Omental fat pad (tissue), 4 donors: ENCODE measurements at places on chromosomes 12 and 14. TPM values are rescaled to one million over a fixed set of nuclear protein-coding genes. Genes with fewer than 3 reads are reported as not detected.

- no peak for DNase-seq
Observed at GRCh38 chr14:69137843-69138535, 14.9 kb downstream of the DCAF5 start.

GRCh38 chr14:71675126-71675899, 256.9 kb upstream of the RGS6 start:
- DNase-seq, result no peak

Gene TTC9
- total RNA-seq, result 1.5 TPM

Gene RNFT2
- 0.38 TPM for total RNA-seq

DNA sequence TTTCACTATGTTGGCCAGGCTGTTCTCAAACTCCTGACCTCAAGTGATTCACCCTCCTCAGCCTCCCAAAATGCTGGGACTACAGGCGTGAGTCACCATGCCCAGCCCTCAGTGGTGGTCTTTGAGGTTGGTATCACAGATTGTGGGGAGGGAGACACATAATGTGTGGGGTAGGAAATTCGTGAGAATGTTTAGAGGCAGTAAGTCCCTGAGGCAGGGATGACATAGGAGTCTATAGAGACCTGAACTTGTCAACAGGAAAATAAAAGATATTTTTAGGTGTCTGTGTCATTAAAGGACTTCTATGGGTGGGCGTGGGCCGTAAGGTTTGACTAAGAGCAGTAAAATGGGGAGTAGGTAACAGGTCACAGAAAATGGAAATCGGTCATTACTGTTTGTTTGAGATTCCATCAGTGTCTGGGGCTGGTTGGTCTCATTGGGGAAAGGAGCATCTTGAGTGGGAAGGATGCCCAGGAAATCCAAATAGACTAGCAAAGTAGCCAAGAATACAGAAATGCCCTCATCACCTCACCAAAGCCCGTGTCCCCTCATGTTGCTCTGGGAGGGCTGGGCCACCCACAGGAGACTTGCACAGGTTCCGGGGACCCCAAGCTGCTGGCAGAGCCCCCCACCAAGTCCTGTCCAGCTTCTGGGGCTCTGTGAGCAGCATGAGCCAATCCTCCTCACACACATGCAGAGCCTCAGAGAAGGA, 63.6 kb upstream of the BCL2L14 start:
- no peak for DNase-seq

DNA sequence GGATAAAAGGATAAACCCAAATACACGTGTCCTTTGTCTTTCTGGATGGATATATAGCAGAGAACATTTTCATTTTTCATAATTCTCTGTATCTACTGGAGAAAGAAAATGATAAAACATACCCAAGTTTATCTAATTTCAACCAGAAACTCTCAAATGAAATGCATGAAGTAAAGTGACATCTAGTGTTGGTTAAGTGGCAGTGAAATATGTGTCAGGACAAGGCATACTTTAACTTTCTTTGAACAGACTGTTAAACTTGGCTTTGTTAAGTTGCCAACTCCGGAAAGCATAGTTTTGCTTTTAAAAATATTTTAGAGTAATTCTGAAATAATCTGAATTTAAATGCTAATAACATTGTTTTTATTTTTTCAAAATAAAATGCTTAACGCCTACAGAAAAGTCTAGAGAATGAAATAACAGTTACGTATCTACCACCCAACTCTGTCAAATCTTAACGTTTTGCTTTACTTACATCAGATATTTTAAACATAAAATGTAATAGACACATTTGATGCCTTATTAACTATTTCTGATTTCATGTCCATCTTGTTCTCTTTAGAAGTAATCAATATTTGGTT, 25.2 kb upstream of the NTN4 start:
- DNase-seq, result no peak

- no peak for DNase-seq
Observed at GRCh38 chr12:10249690-10250455, 37.2 kb downstream of the GABARAPL1 start.

- DNase-seq, result no peak
Observed at GRCh38 chr14:99781091-99781490, 12.1 kb upstream of the EML1 start.

Gene SERPINA9
- total RNA-seq, result not detected

Gene BATF
- total RNA-seq, result 12.5 TPM

- no peak for DNase-seq
Observed at GRCh38 chr12:96103067-96103644, 67.8 kb upstream of the LTA4H start.

DNA sequence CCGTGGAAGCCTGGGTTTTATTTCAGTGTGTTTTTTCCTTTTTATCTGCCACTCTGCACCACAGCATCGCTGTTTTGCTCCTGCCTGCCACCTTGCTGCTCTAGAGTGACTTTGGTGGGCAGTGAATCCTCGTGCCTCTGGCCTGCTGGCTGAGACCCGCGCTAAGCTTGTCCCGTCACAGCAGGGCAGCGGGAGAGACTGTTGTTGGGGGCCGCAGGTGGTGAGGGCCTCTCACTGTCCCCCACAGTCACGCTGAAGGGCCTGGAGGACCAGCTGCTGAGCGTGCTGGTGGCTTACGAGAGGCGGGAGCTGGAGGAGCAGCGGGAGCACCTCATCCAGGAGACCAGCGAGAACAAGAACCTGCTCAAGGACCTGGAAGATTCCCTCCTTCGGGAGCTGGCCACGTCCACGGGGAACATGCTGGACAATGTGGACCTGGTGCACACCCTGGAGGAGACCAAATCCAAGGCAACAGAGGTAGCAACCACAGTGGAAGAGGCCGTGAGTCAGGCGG, 55.2 kb downstream of the CCDC92 start:
- no peak for DNase-seq

GRCh38 chr12:6850796-6851152, 312 bp downstream of the CDCA3 start:
- DNase-seq, result no peak

GRCh38 chr14:97840159-97840558, 1043.0 kb downstream of the VRK1 start:
- no peak for DNase-seq

Gene CLEC4C
- not detected for total RNA-seq

DNA sequence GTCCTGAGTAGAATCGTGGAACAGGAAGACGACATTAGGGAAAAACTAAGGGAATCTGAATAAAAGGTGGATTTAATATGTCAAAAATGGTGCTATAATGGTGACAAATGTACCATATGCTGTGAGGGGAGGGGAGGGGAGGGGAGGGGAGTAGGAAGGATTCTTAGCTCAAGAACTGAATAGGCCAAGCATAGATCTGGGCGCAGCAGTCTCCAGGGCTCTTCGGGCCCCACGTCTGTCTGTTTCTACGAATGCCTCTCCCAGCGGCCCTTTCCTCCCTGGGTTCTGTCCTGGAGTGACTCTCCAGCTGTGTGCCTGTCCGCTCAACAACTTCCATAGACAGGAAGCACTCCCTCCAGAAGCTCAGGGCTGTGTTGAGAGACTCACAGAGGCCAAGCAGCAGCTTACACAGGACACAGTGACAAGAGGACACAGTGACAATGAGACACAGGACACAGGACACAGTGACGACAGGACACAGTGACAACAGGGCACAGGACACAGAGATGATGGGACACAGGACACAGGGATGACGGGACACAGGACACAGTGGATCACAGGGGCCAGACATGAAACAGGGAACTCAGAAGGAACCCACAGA, 42.4 kb upstream of the PPP2R5C start:
- DNase-seq, result no peak

- DNase-seq, result no peak
Observed at GRCh38 chr12:52193991-52194390, 2.2 kb upstream of the KRT80 start.

Gene SYNDIG1L
- total RNA-seq, result 0.32 TPM

Gene SLC24A4
- 0.48 TPM for total RNA-seq

DNA sequence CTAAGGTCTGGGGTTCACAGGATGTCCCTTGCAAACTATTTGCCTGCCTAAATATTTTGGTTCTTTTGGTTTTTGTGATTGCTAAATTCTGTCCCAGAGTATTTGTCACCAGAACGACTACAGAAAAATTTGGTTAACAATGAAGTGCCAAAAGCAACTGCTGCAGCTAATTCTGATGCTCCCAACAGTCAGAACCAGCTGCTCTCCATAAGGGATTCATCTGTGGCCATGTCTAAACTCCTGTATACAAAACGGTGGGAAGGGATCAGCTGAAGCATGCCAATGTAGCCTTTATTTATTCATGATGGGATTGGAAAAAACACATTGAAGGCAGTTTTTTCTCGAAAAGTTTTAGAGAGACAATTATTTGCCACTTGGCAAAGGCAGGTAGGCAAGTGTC, 29.3 kb upstream of the PELI2 start:
- no peak for DNase-seq

DNA sequence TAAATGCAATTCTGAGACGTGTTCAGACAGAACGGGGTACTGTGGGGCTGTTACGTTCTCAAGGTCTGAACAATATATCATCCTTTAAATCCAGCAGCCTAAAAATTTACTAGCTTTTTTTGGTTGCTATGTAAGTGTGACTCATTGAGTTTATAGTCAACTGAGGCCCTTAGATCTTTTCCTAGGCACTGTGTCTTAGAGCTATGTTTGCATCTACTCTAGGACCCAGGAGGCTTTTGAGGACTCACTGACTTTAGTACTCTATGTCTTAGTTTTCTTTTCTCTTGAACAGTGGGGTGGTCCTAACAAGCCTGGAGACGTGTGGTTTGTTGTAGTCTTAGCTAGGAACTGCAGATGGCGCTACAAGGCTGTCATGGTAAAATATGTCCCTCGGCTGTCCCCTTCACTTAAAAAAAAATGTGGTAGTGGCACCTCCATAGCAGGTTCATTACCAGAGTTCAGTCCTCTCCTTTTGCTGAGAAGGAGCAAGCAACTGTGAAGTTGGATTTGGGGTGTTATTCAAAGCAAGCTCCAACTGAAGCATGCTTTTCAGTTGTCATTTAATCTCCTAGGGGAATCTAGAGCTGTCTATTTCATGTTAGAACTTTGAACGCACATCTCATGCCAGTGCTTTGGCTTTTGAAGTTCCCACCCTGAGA, 8.7 kb upstream of the SPATS2 start:
- DNase-seq, result no peak

- no peak for DNase-seq
Observed at GRCh38 chr12:56839915-56840325, 76.8 kb downstream of the HSD17B6 start.

DNA sequence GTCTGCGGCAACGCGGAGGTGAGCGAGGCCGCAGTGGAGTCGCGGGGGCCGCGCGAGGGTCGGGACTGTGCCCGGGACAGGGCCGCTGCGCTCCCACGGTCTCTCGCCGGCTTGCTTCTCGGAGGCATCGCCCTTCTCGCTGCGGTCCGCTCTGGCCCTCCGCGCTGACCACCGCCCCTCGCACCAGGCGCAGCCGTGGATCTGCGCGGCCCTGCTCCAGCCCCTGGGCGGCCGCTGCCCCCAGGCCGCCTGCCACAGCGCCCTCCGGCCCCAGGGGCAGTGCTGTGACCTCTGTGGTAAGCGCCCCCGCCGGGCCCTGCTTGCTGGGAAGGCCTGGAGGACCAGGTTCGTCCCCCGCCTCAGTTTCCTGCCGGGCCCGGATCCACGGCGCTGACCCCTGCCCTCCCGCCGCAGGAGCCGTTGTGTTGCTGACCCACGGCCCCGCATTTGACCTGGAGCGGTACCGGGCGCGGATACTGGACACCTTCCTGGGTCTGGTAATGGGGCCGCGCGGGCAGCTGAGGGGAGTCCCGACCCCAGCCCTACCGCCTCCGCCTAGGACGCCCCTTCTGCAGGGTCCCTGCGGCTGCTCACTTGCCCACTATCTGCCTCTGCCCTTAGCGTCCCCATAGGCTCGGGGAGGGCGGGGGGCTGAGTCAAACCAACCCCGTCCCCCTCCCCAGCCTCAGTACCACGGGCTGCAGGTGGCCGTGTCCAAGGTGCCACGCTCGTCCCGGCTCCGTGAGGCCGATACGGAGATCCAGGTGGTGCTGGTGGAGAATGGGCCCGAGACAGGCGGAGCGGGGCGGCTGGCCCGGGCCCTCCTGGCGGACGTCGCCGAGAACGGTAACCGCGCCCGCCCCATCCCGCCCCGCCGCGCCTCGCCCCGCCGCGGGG, 7.0 kb downstream of the AMN start:
- DNase-seq, result no peak

Gene CFAP54
- 0.60 TPM for total RNA-seq

DNA sequence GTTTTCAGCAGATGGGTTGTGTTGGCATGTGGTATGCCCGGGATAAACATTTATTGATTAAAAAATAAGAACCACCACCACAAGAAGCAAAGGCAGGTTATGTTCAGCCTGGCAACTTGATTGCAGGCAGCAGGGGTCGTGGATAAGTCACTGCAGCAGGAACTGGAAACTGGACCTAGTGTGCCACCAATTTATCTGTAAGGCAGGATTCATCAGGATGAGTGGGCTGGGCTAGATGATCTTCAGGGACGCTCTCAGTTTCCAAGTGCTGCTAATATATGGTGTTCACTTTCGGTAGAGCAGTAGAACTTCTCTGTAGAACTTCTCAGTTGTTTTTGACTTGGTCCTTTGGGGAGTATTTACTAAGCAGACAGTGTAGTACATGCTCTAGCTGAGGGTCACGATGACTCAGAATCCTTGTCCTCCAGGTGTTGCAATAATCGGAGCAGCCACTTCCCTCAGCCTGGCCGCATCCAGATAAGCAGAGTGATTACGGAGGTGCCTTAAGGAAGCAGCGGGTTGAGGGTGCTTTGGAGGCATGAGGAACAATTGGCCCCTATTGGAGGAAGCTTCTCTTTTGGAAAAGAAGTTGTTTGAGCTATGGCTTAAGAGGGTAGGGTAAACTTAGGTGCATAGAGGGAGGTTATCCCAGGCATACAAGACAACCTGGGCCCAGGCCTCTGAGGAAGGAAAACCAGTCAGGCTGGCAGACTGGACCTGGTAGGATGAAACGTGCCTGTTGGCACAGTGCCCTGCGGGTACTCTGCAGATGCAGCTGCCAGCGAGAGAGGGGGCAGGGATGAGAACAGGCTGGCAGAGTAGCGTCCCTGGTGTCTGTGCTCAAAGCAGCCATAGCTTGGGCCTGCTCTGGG, 104.0 kb downstream of the GPR135 start:
- DNase-seq, result no peak

DNA sequence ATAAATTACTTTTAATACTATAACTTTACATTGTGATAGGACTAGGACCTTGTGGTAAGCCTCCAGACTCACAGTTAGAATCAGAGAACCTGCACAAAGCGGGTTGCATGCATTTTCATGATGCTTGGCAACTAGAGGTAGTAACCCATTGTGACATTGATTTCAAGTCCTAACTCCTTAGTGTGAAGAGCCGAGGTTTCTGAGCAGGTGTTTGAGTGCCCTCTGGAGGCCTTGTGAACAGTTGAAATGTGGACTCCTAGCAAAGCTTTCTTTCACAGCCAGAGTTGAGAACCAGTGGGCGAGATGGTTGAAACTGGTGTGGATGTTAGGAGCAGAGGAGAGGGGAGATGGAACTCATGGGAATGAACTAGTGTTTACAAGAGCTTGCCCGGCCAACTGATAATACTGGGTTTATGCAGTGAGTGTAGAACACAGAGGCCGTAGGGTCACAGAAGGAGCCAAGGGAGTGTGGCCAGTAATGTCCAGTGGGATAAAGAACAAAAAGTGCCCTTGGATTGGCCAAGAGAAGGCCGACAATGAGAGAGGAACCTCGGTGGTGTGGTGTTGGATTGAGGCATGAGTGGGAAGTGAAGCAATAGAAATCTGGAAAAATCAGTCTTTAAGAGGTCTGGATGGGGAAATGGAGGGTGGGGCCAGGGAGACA, 10.9 kb downstream of the ZNF664 start:
- no peak for DNase-seq

GRCh38 chr14:40164083-40164482, 731.9 kb upstream of the FBXO33 start:
- no peak for DNase-seq

Gene RERGL
- total RNA-seq, result 29.2 TPM

GRCh38 chr12:132604151-132604618, 6.2 kb downstream of the LRCOL1 start:
- DNase-seq, result no peak

Gene PLCZ1
- total RNA-seq, result not detected
